Effector memory CD4-positive, alpha-beta T cell (primary cell): ENCODE measurements at places on chromosomes 1 and 21.

GRCh38 chr1:180278596-180279395 lies 48.7 kb downstream of the LHX4 start:
- no peak overlapping the region for H3K4me3 ChIP-seq
- no peak for DNase-seq
- H3K36me3 ChIP-seq = peaks cover 19% of the 10 kb centered on the region

- H3K4me1 ChIP-seq = no peaks in the 10 kb centered on the region
- no peak for DNase-seq
- peaks cover 5% of the 10 kb centered on the region for H3K27me3 ChIP-seq
- no peak overlapping the region for H3K27ac ChIP-seq
Measured at GRCh38 chr1:57468641-57469523, 45.0 kb upstream of the DAB1 start.

DNA sequence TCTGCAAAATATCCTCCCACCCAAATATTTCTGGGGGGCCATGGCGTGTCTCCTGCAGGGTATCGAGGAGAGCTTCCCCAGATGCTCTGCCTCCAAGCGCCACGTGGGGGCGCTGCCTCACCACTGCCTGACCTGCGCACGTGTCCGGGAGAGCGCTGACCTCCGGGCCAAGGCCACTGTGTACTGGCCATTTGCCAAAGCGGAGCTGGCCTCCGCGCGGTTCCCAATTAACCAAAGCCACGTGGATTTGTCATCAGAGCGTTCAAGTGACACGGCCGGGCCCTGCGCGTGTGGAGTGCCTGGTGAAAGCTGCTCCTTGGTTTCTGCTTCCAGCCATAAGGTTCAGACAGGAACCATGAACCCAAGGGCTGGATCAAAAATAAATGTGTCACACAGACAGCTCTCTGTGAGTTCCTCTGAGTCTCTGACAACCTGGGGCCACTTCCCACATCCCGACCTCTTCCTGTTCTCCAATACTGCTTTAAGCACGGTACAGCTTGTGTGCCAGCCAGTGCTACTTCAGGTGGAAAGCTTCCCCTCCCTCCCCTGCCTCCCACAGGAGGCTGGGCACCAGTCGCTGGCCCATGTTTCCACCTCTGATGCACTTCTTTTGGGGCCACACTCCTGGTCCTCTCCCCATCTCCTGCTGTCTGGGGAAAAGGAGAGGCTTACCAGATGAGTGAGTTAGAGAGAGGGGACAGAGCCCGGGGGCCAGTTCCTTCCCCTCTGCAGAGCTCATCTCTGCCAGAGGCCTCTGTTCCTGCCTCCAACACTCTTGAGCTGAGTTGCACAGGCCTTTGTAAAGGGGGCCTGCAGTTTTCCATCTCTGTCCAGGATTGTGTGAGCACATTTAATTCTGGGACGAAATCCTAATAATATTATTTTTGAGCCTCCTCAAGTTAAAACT lies 26.1 kb downstream of the ZP4 start:
- no peaks in the 10 kb centered on the region for H3K4me1 ChIP-seq
- no peak overlapping the region for H3K4me3 ChIP-seq
- no peak for DNase-seq
- H3K27ac ChIP-seq = no peak overlapping the region
- H3K27me3 ChIP-seq = no peaks in the 10 kb centered on the region
- no peaks in the 10 kb centered on the region for H3K36me3 ChIP-seq

DNA sequence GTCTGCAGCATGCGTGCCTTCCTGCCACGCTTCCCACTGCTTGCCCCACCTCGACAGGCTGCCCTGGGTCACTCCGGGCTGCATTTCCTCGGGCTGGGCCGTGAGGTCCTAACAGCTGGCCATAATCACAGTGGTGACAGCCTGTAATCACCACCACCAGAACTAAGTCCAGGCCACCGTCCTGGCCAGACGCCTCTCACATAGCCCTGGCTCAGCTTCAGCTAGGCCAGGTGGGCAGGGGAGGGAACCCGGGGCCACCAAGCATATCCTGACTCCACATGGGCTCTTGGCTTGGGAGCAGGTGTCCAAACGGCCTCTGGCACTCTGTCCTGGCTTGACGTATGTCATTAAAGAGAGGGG lies 229.5 kb downstream of the TRABD2B start:
- no peak for DNase-seq
- no peak overlapping the region for H3K4me3 ChIP-seq
- no peak overlapping the region for H3K27ac ChIP-seq
- no peaks in the 10 kb centered on the region for H3K27me3 ChIP-seq
- H3K36me3 ChIP-seq = no peaks in the 10 kb centered on the region

DNA sequence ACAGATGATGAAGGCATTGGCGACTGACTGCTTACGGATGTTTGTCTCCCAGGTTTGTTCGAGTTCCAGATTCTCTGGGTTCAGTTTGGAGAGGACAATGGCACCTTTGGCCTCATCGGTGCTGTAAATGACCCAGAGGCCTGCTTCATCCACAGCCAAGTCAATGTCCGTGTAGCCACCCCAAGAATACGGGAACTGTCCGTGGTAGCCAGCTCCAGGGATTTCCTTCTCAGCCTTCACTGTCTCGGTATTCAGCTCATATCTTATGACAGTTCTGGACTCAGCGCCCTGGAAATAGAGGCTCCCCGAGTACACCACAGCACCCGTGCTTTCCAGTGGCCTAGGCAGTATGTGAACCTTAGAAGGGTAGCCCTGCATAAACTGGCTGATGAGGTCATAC lies 14.1 kb downstream of the MYOCOS start:
- no peak overlapping the region for H3K4me3 ChIP-seq
- H3K4me1 ChIP-seq = no peaks in the 10 kb centered on the region
- no peaks in the 10 kb centered on the region for H3K27me3 ChIP-seq
- H3K36me3 ChIP-seq = no peaks in the 10 kb centered on the region
- H3K27ac ChIP-seq = no peak overlapping the region

DNA sequence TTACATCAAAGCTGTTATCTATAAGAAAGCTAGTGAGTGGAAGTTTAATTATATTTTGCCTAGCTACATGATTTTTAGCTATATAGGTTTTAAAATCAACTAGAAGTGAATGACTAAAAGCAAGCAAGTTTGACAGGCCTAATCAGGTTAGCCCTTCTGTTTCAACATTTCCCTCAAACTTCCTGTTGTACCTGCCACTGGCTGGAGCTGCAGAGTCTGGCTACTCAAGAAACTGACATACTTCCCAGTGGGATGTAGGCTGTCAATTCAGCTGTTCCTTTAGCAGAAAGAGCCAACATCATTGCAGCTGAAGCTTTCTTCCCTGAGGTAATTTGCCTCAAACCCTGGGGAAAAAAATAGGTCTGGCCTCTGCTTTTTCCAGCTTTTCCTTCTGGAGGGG lies 87.1 kb upstream of the TNR start:
- no peak for DNase-seq
- no peaks in the 10 kb centered on the region for H3K27me3 ChIP-seq
- H3K4me1 ChIP-seq = no peaks in the 10 kb centered on the region
- H3K27ac ChIP-seq = no peak overlapping the region
- H3K4me3 ChIP-seq = no peak overlapping the region

DNA sequence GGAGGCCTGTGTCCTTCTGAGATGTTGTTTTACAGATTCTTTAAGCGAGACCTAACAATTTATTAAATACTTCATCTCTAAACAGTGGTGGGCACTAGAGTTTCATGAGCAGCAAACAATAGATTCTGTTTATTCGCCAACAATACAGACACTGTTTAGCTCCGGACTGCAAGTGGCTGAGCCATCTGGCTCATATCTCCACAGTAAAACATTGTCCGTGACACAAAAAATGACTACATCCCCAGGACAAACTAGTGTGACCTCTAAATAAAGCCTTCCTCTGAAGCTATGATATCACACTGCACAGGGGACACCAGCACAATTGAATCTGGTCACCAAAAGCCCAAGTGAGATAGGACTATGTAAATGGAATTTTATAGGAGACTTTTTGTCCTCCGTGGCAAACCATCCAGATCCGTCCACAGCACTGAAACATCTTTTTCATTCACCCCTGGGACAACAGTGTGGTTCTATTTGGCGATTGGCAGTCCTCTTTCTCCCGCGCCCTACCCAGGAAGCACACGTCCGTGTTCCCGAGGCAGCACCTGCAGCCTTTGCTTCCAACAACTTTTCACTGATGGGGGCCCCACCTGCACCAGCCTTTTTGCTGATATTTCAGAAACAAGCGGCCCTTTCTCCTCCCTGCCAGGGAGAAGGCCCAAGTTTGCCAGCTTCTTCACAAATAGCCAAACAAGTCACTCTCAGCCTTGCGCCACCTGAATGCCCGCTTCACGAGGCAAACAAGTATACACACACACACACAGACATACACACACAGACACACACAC lies 47.4 kb downstream of the OLIG1 start:
- H3K36me3 ChIP-seq = no peaks in the 10 kb centered on the region
- H3K27me3 ChIP-seq = no peaks in the 10 kb centered on the region
- H3K4me3 ChIP-seq = no peak overlapping the region
- H3K4me1 ChIP-seq = peaks cover 14% of the 10 kb centered on the region
- DNase-seq = no peak

GRCh38 chr21:38307771-38308531 lies 51.2 kb downstream of the KCNJ15 start:
- no peak overlapping the region for H3K27ac ChIP-seq
- H3K36me3 ChIP-seq = no peaks in the 10 kb centered on the region
- H3K4me3 ChIP-seq = no peak overlapping the region
- no peaks in the 10 kb centered on the region for H3K4me1 ChIP-seq
- DNase-seq = no peak
- H3K27me3 ChIP-seq = no peaks in the 10 kb centered on the region

- DNase-seq = no peak
- H3K4me3 ChIP-seq = no peak overlapping the region
- no peak overlapping the region for H3K27ac ChIP-seq
- H3K36me3 ChIP-seq = no peaks in the 10 kb centered on the region
Measured at GRCh38 chr1:77175230-77175844, 43.9 kb downstream of the PIGK start.

DNA sequence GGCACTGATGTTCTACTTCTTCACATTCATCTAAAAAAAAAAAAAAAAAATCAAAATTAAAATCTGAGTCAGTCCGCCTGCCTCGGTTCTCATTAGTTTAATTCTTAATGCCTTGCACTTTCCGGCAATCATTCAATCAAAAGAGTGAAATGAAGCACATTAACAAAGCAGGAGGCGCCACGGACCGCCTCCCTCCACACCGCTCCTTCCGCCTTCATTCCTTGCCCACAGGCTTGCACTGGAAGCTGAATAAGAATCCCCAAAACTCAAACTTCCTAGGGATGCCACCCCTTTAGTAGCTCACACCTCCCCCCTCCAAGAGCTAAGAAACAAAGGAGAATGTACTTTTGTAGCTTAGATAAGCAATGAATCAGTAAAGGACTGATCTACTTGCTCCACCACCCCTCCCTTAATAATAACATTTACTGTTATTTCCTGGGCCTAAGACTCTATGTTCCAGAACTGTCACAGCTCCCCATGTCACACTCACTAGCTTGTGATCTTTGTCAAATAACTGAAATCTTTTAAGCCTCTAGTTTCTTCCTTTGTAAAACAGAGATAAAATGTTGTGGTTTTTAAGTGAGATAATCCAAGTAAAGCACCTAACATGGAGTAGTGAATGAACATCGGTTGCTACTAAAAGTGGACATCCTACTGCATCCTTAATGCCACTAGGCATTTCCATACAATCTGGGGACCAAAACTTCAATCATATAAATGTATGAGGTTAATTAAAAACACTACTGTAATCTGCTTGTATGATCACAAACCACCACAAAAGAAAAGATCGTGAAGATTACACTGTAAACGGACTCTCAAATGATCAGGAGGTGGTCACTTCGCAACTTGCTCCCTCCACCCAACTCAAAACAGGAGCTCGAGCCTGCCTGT lies 27.4 kb downstream of the LGALS8 start:
- H3K27ac ChIP-seq = no peak overlapping the region
- no peak for DNase-seq
- no peaks in the 10 kb centered on the region for H3K4me1 ChIP-seq
- H3K4me3 ChIP-seq = no peak overlapping the region
- H3K36me3 ChIP-seq = peaks cover 92% of the 10 kb centered on the region
- no peaks in the 10 kb centered on the region for H3K27me3 ChIP-seq

GRCh38 chr1:18386591-18386990 lies 94.1 kb upstream of the KLHDC7A start:
- no peaks in the 10 kb centered on the region for H3K36me3 ChIP-seq

GRCh38 chr1:80202118-80202517 lies 1195.6 kb upstream of the ADGRL4 start:
- H3K27me3 ChIP-seq = no peaks in the 10 kb centered on the region
- no peaks in the 10 kb centered on the region for H3K36me3 ChIP-seq
- no peak overlapping the region for H3K4me3 ChIP-seq
- no peak for DNase-seq
- no peak overlapping the region for H3K27ac ChIP-seq
- H3K4me1 ChIP-seq = no peaks in the 10 kb centered on the region
